ENCODE measurements at places on chromosomes 3 and 15.
A peak's percentile ranks its signal among the peaks of the same experiment; 100 is the strongest.

DNA sequence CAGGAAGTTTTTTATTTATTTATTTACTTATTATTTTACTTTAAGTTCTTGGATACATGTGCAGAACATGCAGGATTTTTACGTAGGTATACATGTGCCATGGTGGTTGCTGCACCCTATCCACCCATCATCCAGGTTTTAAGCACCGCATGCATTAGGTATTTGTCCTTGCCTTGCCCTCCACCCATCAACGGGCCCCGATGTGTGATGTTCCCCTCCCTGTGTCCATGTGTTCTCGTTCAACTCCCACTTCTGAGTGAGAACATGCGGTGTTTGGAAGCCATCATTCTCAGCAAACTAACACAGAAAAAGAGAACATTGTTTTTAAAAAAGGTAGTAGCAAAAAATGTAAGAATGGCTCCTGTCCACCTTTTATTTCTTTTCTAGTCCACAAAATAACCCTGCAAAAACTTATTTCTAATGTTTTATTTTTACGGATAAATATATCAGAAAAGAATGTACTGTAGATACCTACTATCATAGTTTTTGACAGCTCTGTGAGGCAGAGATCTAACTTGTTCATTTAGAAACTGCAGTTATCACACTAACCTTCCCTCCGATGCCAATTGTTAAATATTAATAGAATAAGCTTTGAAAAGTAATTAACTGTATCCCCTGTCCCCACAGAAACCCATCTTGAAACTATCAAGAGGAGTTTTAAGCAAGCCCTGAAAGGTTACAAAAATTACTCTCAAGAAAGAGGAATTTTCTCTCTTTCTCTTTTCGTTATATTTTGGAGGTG lies 189.2 kb downstream of the LPP start:
- DNase-seq, result no peak

GRCh38 chr15:73621286-73621826 lies 11.8 kb downstream of the NPTN start:
- no peak for DNase-seq

DNA sequence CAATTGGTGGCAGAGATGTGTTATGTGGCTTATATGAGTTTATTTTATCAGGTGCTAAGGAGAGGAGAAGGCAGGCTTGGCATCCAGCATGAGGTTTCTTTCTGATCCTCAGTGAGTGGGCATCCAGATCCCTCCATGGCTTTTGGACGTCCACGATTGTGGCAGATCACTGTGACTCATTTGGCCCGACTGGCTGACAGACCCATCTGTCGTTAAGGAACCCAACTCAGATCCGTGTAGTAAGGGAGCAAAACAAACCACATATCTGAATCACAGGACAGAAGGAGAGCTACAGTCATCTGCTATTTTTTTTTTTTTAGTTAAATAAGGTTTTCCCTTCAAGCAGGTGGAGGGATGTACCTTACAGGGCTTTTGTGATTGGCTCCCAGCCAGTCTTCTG lies 197.0 kb upstream of the KCNH8 start:
- DNase-seq, result no peak

DNA sequence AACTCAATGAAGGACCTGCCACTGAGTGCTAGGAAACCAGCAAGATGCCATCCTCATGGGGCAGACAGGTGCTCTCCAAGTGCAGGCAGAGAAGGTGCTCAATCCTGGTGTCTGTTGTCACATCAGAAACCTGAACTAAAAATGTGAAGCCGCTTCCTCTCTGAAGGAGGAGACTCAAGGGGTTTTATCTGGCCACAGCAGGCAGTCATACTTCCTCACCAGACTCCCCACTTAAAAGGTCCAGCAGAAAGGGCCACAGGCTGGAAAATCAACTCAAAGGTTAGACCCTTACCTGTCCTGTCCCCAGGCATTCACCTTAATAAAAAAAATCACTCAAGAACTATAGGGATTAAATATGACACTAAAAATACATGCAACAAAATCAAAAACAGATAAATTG lies 4.8 kb downstream of the CCDC12 start:
- no peak for DNase-seq

- DNase-seq, result no peak
These were observed 469.3 kb downstream of the FHIT start for GRCh38 chr3:60781935-60782334.

DNA sequence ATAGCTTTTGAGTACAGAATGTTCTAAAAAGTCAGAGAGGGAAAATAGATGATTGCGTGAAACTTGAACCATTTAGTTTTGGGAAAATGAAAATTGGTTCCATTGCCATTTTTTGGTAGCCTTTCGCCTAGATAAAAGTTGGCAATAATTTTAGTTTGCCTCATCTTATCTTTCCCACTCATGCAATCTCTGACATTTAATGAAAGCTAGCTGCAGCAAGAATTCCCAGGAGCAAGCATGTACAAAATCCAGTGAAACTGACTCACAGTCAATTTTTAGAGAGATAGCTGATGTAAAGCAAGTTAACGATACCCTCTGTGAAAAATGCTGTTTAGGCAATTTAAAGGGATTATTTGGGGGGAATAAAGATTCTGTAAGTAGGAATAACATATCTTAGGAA lies 797.4 kb downstream of the GRM7 start:
- no peak for DNase-seq

DNA sequence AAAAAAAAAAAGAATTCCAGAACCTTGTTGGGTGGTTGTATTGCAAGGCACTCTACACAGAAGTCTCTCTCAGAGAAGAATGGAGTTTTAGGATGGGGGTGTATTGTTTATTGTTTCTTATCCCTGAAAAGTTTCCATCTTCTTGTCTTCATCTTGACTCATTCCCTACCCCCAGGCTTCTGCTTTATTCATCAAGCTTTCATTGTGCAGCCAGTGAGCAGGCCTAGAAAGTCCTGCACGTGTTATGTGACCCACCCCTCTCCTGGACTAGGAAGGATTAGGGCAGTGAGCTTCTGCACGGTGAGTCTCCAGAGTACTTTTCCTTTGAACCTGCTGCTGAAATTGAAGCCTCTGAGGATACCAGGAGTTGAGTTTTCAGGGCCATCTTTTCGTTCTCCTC lies 150.9 kb upstream of the IL12A start:
- DNase-seq, result no peak

DNA sequence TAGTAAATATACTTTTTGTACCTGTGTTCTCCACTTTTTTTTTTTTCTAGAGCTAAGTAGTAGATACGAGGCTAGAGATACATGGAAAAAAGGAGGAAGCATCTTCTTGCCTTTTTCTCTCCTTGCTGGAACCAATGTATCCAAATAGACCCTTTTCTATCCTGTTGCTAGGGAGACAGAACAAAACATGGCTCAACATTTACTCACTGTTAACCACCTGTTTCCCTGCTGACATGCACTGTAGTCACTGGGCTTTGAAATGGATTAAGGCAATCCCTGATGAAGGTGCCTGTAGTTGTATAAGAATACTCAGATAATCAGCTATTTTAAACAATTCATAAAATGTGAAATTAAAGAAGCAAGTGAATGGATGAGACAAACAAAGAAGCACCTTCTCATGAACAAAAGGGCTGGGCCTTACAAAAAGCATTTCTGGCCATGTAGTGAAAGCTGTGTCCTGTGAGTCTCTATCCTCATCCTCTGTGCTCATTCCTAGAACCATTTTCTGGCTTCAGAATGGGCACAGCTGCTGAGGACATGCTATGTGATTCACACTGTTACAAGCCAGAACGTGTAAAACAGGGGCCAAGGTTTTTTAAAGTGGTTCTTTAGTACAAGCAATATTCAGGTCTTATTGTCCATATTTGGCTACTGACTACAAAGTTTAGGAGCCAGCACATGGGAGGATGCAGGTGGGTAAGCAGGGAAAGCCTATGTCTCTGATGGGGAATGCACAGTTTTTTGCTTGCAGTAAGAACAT lies 100.4 kb upstream of the NDN start:
- DNase-seq, result no peak

GRCh38 chr3:212432-212831 lies 15.9 kb downstream of the CHL1 start:
- no peak for DNase-seq

GRCh38 chr3:38264353-38264771 lies 1.2 kb upstream of the SLC22A13 start:
- DNase-seq, result no peak

DNA sequence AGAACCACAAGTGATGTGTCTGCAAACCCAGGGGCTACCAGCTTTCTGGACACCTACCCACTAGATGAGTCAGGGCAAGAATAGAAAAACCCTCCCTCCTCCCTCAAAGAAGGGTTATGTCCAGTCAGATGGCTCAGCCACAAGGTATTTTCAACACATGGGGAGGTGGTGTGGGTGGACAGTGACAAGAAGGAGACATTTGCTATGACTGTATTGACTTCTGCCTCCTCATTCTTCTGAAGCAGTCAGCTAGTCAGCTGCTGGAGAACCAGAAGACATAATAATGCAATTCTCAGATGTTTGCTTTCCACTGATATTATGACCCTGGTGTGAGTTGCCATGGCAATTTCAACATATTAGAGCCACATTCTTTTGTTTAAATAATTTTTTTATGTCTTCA lies 66.7 kb upstream of the GOLGA8B start:
- peak; percentile 74 for DNase-seq

- no peak for DNase-seq
These were observed 98.9 kb upstream of the SLC6A6 start for GRCh38 chr3:14303336-14304100.

DNA sequence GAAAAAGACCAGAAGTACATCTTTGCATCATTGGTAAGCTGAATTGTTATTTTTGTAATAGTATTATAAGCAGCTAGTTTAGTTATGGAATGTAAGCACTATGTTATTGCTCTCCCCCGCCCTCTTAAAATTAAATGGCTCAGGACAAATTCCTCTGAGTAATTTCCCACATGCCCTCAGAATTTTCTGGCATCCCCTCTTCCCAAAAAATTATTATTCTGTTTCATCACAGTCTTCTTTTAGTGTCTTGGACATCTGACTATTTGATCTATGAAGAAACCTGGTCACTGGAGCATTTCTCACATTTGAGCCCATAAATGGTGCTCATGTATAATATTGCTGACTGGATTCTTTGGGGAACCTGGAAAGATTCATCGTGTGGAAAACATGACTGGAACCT lies 68.3 kb downstream of the KLHL25 start:
- DNase-seq, result peak; percentile 88

DNA sequence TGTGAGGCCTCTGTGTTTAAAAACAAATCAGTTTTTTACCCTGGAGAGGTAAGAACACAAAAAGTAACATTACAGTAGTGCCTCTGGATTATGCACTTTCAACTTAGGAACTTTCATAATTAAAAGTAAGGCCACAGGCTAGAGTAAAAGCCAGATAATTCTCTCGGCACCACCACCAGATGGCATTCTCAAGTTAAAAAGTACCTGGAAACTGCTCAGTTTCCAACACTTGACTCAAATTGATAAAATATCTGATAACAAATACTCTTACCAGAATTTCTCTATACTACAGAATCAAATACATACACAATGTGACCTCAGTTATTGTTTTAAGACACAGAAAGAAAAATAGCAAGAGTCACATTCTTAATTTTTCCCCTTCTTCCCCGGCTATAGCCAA lies 19.9 kb downstream of the SPICE1 start:
- peak; percentile 44 for DNase-seq

DNA sequence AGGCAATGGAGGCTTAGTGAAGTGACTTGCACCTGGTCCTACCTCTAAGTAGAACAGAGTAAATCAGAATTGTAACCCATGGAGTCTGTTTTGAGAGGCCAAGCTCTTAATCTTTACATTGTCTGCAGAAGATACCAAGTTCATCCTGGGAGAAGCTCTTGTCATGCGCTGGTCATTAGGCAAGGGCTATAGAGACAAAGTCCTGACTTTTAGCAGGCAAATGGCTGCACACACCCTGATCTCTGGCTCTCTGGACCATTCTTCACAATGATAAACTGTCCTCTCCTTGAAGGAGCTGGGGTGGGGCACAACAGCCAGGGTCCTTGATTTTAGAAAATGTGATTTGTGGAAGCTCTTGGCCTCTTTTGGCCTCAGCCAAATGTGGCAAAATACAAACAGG lies 65.4 kb downstream of the MCTP2 start:
- no peak for DNase-seq

GRCh38 chr3:57998366-57999283 lies 9.6 kb upstream of the FLNB start:
- peak; percentile 59 for DNase-seq

- peak; percentile 59 for DNase-seq
These were observed 2.6 kb upstream of the APEH start for GRCh38 chr3:49671291-49672288.

DNA sequence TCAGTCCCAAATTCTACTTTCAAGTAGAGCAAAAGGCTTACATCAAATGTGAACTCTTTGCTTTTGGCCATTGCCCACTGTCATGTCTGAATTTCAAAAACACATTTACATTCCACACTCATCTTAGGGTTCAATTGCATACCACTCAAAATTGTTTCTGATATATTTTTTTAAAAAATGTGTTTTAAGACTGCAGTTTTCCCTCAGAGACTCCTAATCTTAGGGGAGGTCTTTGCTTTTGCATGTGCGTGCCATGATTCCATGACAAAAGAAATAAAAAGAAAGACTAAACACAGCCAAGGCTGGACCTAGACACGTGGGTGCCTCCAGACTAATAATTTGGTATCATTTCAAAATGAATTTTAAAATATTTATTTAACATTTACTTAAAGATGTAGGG lies 396.8 kb upstream of the RASGRP1 start:
- no peak for DNase-seq

DNA sequence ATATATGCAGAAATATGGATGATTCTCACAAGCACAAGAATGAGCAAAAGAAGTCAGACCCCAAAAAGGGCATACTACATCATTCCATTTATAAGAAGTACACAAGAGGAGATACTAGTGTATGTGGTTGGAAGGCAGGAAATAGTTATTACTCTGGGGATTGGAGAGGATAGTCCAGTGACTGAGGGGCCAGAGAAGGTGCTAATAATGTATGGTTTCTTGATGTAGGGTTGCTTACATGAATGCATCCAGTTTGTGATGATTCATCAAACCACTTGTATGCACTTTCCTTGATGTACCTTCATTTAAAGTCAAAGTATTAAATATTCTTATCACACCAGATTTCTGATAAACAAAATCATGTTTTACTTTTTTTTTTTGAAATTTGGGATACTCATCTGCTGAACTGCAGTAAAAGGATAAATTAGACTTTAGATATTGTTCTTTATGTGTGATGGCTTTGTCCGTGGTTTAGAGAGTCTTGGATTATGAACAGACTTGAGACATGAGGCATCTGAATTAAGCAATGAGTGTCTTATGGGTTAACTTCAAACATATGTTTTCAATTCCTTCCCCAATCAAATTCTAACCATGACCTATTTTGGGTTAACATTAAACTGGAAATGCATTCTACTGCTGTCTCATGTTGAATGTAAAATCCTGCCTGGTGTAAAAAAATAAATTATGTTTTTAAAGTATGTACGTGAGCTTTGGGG lies 171.2 kb downstream of the SEMA6D start:
- no peak for DNase-seq

DNA sequence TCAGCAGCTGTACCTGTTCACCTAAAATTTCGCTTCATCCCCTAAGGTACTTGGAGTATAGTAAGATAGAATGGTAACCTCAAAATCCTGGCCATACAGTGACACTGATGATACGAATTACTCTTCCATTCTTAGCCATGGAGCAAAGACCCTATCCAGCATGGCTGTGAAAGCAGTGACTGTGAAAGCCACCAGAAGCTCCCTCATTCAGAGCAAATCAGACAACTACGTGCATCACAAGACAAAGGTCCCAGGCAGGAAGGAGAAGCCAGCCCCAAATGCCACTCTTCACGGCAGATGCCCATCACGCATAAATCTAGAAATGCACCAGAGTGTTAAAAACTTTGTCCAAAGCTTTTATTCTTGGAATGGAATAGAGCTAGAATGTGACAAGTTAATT lies 99.4 kb downstream of the GABRB3 start:
- DNase-seq, result no peak

Data from fibroblast of villous mesenchyme (primary cell).